ENCODE measurements at places on chromosomes 16 and 17.
A peak's percentile ranks its signal among the peaks of the same experiment; 100 is the strongest.

GRCh38 chr16:50451951-50452508, 83.2 kb upstream of the BRD7 start:
- DNase-seq = no peak

DNA sequence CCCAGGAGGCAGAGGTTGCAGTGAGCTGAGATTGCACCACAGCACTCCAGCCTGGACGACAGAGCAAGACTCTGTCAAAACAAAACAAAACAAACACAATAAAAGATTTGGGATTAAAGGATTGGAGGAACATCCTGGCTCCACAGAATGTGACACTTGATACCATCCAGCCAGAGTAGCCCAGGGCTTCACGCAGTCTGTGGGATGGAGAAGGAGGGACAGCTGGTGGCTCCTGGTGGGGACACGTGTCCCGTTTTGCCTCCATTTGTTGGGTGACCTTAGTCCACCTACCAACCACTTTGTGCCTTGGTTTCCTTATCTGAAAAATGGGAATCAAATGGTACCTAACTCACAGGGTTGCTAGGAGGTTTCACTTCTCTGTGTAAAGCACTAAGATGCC, 12.4 kb upstream of the CYB561 start:
- DNase-seq = no peak

- DNase-seq = no peak
Observed at GRCh38 chr16:2337431-2338296, 2.9 kb downstream of the ABCA3 start.

- no peak for DNase-seq
Observed at GRCh38 chr16:28901862-28902261, 23.2 kb downstream of the RABEP2 start.

- DNase-seq = no peak
Observed at GRCh38 chr17:7582396-7583252, 1.0 kb upstream of the MPDU1 start.

GRCh38 chr17:8141045-8141444, 11.2 kb downstream of the PER1 start:
- DNase-seq = no peak

DNA sequence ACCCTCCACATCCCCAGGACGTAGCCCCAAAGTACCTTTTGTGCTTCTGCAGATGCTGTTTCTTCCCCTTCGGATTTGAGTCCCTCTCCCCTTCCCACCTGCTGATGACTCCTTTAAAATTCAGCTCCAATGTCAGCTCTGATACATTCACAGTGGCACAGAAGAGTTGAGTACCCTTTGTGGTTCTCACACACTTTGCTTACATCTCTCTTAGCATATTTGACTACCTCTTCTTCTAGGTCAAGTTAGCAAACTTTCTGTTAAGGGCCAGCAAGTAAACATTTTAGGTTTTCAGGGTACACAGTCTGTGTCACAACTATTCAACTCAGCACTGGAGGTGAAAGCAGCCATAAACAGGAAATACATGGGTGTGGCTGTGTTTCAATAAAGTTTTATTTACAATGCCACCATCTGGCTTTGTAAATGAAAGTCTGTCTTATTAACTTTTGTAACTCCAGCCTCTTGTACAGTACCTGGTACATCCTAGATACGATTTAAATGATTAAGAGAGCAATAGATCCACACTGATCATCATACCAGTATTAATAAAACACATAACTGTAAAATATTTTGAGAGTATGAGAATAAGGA, 161.7 kb downstream of the SOX9 start:
- no peak for DNase-seq

GRCh38 chr17:42537826-42538451, 1.9 kb downstream of the NAGLU start:
- no peak for DNase-seq

DNA sequence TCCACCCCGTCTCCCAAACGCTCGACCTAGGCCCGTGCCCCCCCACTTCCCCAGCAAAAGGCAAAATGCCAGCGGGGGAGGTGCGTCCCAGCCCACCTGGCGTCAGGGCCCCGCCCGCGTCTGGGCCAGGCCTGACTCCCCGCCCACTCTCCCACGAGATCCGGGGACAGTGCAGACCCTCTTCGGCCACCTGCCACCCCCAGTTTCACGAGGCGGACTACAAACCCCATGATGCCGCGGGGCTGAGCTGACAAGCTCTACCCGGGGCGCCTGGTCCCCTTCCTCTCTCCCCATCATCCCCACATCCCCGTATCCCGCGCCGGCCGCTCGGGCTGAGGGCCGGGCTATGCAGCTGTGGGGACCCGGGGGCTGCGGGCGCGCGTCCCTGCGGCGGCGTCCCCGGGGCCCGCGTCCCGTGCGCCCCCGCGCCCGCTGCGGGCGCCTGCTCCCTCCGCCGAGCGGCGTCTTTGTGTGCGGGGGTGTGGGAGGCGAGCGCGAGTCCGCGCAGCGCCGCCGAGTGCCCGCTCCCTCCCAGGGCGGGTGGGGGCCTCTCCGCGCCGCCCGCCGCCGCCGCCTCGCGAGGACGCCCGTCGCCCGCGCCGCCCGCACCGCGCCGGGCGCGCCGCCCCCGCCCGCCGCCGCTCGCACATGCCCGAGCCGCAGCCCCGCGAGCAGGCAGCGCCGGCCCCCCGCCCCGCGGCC, at the start of gene ANKRD13B:
ANKRD13B (plus strand) TSS at position 283 of the 702 bp plus-strand sequence. CDS start 490 bp downstream, outside the sequence.
- DNase-seq = no peak

GRCh38 chr16:17945080-17945601, 391.4 kb downstream of the NPIPA8 start:
- no peak for DNase-seq

- DNase-seq = peak; percentile 21
Observed at GRCh38 chr16:83952940-83953795, at the start of gene OSGIN1. Gene OSGIN1, plus strand, starts transcription at chr16:83953240. Its CDS starts 4,432 bp downstream, at chr16:83957672.

GRCh38 chr17:83029571-83029970, 49.8 kb upstream of the METRNL start:
- DNase-seq = no peak

DNA sequence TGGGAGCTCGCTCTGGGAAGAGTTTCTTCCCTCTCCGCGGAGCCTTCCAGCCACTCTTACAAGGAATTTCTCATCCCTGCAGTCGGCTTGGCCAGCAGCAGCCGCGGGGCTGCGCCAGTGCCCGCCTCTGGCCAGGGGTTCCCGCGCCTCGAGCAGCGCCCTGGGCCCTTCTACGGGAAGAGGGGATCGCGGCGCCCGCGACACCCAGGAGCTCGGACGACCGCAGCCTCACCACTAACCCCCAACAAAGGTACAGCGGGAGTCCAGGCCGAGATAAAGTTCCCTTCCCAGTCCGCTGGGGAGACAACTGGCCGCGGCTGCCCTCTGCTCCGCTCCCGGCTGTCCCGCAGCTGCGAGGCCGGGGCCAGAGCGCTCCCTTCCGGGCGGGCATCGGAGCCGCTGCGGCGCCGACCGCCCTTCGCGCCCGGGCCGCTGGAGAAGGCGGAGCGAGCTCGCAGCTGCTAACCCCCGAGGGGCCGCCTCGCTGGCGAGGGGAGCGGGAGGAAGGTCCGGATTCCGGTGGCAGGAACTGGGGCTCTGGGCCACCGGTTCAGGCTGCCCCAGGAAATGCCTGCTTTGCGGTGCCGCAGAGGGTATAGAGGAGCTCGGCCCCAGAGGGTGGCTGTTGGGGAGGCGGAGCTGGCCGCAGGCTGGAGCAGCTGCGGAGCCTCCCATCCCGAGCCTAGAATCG, 3.6 kb upstream of the HS3ST3B1 start:
- peak; percentile 43 for DNase-seq

- no peak for DNase-seq
Observed at GRCh38 chr17:33038740-33039139, 47.1 kb downstream of the SPACA3 start.

DNA sequence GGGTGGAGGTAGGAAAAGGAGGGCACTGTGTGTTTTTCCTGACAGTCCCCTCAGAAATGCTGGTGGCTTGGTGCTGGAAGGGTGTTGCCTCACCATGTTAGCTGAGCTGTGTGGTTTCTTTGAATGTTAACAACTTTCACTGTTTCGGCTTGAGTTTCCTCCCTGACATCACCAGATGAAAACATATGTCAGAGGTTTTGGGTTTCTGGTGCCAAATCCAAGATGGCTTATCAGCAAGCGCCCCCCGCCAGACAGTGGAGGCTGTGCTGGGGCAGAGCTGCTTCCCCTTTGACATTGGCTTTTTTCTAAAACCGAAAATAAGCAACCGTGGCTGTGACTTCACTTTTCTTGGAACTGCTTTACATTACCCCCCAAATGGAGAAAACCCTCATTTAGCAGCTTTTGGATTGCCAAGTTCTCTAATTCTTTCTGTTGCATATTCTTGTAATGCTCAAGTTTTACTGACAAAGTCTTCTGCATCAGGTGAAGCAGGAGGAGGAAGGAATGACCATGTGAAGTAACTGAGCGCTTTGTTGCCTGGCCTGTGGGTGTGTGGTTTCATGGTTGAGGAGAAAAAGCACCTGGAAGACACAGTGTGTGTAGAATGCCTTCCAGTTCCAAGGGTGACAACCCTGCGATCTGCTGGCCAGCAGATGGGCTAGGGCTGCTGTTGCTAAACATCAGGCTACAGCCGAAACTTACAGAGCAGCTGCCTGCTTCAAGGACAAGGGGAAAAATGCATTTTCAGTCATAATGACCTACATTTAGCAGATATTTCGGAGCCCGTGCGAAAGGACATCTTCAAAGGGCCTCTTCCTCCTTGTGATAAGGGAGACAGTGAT, 9.7 kb downstream of the RMI2 start:
- DNase-seq = peak; percentile 67

DNA sequence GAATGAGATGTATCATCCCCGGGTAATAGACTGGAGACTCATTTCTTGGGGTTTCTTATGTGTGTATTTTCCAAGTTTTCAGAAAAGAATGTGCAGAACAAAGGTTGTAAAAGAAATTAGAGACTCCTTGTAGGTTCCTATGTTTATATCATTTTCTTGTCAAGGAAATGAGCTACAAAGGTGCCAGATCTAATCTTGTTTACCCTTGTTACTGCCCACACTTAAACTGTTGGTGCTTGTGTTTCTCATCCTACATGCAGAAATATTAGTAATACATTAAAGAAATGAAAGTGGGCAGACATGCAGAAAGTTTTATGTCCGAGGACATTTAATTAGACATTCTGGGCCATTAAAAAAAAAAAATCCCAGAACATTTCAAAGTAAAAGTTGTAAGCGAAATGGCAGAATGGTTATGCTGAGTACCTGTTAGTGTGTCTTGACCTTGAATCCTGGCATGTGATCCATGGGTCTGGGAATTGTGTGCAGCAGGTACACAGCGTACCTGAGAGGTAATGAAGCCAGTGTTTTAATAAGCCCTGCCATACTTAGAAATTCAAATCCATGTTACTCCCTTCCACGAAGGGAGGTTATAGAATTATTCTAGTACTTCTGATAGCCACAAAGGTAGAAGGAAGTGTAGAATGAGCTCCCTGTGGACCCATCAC, 62.6 kb upstream of the CACNG5 start:
- DNase-seq = no peak

- no peak for DNase-seq
Observed at GRCh38 chr17:35374766-35375344, 1.4 kb upstream of the SLFN11 start.

DNA sequence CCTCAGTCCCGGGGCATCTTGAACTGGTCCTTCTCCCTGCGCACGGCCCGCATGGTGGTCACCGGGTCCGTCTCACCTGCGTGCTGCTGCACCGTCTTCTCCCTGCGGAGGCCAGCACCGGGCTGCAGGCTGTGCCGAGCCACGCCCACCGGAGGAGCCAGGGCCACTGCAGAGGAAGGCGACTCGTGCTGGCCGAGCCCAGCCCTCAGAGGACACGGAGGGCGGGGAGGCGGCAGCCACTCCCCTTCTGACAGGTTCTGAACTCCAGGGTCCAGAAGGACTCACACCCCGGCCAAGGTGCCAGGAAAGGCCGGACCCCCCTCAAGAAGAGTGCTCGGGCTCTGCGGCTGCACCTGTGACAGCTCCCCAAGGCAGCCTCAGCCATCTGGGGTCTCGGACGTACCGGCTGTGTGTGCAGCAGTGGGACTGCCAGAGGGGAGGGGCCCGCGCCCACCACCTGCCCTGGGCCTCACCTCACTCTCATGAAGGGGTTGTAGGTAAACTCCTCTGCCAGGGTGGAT, 15.8 kb upstream of the IGFALS start:
- DNase-seq = no peak

DNA sequence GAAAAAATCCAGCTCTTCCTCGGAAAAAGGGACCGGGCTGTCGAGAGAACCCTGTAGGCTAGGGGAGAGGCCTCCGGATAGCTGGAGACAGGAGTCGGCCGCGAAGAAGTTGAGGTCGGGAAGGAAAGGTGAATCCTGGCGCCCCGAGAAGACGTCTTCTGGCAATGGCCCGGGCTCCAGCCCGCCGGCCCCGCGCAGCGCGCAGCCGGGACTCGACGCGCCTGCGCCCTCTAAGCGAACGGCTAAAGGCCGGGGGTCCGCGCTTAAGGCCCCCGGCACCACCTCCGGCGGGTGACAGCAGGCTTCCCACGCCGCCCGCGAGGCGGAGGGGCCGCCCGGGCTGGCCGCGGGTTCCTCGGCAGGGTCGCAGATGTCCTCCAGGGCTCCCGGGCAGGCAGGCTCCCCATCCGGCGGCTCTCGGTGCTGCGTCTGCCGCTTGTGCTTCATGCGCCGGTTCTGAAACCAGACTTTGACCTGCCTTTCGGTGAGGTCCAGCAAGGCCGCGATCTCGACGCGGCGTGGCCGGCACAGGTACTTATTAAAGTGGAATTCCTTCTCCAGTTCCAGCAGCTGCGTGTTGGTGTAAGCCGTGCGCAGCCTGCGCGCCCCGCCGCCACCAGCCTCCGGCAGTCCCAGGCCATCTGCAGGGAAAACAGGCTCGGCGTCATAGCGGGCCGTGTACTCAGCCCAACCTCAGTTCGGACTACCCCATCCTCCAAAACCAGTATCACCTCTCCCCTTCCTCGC, 1.6 kb downstream of the HOXB2 start:
- peak; percentile 63 for DNase-seq

GRCh38 chr17:30545024-30545423, 67.8 kb downstream of the GOSR1 start:
- DNase-seq = no peak

GRCh38 chr16:6993544-6993943, 339.1 kb upstream of the RBFOX1 start:
- DNase-seq = no peak

DNA sequence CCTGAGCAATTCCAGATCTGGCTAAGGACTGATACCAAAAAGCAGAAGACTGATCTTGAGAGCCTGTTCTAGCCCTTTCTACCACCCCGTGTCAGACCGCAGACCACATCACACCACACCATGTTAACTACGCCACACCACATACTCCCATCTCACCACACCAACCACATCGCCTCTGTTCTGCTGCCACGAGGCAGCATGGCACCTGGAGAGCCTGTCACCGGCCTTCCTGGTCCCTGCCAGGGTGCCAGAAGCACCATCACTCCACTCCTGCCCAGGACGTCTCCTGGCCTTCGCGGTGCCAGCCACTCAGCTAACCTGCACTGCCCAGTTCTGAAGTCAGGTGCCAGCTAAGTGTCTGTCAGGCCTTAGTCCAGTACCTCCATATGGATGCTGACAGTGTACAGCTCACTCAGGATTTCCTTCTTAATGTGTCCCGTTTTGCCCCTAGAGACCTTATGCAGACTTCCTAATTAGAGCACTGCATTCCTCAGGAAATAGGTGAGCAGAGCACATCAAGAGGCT, 37.2 kb upstream of the BCAR1 start:
- no peak for DNase-seq

DNA sequence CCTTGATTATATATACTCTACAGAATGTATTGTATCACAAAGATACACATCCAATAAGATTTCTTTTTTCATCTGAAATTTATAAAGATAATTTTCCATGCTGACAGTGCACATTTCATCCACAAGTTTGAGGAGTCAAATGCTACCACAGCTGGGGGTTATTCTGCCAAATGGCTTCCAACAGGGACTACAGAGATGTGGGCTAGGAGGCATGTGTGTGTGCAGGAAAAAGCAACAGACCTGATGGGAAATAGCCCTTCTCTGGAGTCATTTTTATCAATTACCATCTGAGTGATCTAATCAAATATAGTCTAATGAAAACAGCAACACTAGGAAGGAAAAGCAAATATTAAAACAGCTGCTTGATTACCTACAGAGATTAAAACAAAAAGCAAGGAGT, 290.5 kb downstream of the CEP112 start:
- DNase-seq = no peak

Measured in germinal center (tissue), 1 donor.